ENCODE measurements at places on chromosomes 12 and 14.

DNA sequence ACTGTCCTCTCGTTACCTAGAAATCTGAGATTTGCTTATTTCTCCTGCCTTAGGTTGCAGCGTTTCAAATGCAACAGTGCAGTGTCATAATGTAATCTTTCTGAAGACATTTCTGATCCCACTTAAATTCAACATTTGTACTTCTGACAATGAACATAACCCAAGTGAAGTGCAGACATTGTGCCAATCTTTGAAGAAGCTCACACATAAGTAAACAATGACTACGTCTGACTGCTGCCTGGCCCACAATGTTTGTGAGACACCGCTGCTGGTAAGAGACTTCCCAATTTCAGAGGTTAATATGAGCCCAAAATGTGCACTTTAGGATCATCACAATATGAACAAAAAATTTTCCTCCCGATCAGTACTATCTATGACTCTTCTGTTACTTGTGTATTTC, 84.6 kb upstream of the BCL2L14 start:
- DNase-seq: no peak

- DNase-seq: no peak
Measured at GRCh38 chr12:91604897-91605296, 422.3 kb upstream of the DCN start.

GRCh38 chr12:14698555-14698954, 2.2 kb upstream of the GUCY2C start:
- no peak for DNase-seq

- no peak for DNase-seq
Measured at GRCh38 chr14:26289891-26290486, 307.8 kb downstream of the NOVA1 start.

DNA sequence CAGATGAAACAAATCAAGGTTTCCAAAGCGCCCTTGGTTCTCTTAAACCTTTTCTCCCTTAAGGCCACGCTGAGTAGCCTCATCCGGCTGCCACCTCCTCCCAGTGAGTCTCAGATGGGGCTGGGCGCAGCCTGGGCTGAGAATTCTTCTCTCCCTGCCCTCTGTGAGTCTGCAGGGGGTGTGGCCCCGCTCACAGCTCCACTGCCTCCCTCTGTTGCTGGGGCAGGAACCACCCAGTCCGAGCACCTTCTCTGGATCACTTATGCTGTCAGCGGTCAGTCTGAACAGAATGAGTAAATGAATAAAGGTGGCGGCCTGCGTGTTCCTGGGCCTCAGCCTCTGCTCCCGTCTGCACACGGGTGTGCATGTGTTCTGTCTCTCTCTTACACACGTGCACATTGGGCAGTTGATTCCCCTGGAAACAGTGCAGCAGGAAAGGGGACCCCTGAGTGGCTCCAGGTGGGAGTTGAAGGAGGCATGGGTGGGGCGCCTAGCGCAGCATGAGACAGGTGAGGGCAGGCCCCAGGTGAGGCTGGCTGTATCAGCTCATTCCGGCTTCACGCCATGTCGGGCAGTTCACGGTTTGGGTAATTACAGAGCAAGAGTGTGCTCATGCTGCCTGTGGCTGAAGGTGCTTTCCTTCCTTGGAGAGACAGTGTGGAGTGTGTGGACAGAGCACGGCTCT, 4.3 kb downstream of the PAPLN start:
- DNase-seq: no peak

GRCh38 chr12:15650399-15651128, 138.6 kb downstream of the EPS8 start:
- DNase-seq: no peak

GRCh38 chr14:37036669-37037341, 135.6 kb downstream of the SLC25A21 start:
- DNase-seq: no peak

- DNase-seq: no peak
Measured at GRCh38 chr12:19740472-19741131, 301.3 kb downstream of the AEBP2 start.

GRCh38 chr14:99330316-99331240, 58.6 kb upstream of the BCL11B start:
- DNase-seq: no peak

GRCh38 chr14:69287098-69288010, 27.4 kb downstream of the GALNT16 start:
- no peak for DNase-seq

DNA sequence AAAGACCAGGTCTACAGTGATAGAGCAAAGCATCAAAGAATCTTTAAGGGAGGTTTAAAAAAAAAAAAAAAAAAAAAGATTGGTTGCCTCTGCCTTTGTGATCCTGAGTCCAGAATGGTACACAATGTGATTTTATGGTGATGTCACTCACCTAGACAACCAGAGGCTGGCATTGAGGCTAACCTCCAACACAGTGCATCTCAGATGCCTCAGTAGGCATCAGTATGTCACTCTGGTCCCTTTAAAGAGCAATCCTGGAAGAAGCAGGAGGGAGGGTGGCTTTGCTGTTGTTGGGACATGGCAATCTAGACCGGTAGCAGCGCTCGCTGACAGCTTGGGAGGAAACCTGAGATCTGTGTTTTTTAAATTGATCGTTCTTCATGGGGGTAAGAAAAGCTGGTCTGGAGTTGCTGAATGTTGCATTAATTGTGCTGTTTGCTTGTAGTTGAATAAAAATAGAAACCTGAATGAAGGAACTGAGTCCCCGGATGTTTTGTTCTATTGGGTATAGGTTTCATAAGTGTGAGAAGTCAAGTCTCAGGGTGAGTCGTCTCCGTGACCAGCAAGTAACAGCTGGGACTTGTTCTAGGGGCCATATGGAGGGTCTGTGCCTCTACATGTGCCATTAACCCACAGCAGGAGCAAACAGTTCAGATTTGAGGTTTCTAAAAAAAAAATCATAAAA, 9.3 kb downstream of the PEBP1 start:
- DNase-seq: no peak

- no peak for DNase-seq
Measured at GRCh38 chr14:33859306-33859705, 91.6 kb downstream of the EGLN3 start.

- DNase-seq: no peak
Measured at GRCh38 chr12:57875753-57876547, 29.4 kb upstream of the CTDSP2 start.

DNA sequence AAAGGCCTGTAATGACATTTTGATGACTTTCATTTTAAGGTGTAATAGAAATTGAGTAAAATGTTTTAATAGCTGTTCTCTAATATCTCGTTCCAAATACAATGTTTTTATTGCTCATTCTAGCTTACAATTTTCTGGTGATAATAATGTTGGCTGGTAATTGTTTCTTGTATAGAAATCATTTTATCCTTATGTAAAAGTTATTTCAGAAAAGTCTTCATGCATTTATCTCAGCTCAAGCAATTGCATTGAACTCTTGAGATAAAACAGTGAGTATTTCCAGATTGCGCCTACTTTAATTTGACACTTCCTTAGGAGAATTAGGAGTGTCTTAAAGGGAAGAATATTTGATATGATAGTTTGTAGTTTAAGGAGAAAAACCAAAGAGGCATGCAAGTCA, 4.0 kb downstream of the RMST start:
- no peak for DNase-seq

- no peak for DNase-seq
Measured at GRCh38 chr12:92921877-92922276, 7.2 kb downstream of the EEA1 start.

DNA sequence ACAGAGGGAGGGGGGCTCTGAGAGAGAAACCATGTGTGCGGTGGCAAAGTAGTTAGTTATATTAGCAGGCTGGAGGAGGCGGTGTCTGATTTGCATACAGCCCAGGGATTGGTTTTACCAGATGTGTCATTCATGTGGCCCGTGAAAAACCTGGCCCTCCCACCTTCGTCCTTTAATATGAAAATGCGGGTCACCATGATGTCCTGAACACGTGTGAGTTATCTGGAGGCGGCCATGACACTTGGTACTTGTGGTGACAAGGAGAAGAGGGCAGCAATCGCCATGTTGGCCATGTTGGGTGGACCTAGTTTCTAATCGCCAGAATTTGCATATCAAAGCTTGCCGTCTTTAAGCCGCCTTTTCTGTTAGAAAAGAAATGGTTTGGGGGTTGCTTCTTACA, 108.8 kb downstream of the RAD51B start:
- no peak for DNase-seq

GRCh38 chr12:27034607-27035293, 12.4 kb downstream of the MED21 start:
- no peak for DNase-seq

DNA sequence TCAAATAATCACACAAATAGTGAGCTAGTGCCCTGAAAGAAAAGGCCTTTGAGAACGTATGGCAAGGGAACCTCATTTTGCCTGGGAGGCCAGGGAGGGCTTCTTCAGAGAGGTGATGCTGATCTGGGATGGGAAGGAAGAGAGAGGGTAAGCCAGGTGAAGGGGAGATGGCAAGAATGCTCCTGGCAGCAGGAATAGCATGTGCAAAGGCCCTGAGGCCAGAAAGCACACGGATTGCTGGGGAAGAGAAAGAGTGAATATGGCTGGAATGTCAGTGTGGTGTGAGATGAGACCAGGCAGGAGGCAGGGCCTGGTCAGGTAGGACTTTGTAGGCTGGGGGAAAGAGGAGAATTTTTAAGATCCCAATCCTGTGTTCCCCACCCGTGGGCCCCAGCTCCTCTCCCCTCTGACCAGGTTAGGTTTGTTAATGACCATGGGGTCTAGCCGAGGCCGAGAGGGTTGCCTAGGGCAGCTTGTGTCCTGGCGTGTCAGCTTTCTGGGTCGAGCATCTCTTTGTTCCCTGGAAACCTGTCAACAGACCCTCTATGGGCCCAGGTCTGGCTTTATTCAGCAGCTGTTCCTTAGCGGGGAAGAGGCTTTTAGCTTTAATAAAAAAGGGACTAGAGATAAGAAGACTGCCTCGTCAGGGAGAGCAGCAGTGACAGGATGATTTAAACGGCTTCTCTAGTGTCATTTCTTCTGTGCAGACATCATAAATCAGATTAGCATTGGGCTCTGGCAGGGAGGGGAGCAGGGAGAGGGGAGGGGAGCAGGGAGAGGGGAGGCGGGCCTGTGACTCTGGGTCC, 123.4 kb downstream of the ADCK1 start:
- DNase-seq: no peak

DNA sequence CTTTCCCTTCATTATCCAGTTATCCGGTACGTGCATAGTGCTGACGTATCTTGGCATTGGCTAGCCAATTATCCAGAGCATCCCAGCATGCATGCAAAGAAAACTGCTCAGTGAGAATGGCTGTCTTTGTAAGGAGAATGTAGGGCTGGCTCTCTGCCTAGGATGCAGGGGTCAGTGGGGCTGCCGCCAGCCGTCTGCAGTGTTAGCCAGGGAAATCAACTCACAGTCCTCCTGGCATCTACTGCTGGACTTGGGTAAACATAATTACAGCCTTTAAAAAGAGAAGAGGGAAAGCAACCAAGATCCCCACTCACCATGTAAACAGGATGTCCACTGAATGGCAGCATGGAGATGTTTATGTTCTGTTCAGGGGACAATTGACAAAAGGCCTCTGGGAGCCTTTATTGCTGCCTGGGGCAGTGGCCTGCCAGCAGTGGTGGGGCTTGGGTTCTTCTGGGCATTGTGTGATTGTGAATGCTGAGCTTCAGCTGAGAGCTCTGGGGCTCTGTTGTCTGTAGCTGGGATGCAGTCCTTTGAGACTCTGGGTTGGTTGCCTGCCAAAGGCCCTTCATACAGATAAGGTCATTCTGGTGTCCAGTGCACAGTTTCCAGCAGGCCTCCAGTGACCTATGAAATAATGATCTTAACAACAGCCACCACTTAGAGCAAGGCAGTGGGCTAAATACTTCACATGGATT, 121.8 kb downstream of the TBC1D30 start:
- no peak for DNase-seq

GRCh38 chr12:93714382-93714781, 37.2 kb downstream of the CRADD start:
- DNase-seq: no peak

GRCh38 chr12:3994500-3994899, 121.3 kb upstream of the PARP11 start:
- no peak for DNase-seq

- DNase-seq: no peak
Measured at GRCh38 chr12:59499774-59500173, 96.1 kb upstream of the SLC16A7 start.

DNA sequence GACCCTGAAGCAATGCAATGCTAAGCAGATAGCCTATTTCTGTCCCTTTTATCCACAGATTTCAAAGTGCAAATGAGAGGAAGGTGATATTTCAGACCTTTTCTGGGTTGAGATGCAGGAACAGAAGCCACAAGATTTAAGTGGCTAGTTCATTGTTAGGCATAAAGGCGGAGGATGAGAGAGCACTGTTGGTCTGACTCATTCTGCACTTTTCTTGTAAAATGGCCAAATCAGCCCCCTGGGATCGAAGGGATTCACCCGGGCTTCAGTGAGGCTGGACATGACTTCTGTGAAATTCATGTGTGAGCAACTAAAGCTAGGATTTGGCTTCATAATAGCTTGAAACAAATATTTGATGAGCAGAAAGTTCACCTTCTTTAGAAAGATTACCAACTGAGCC, 101.9 kb upstream of the OVCH1 start:
- DNase-seq: no peak

- no peak for DNase-seq
Measured at GRCh38 chr12:19967001-19967400, 401.3 kb upstream of the PDE3A start.

DNA sequence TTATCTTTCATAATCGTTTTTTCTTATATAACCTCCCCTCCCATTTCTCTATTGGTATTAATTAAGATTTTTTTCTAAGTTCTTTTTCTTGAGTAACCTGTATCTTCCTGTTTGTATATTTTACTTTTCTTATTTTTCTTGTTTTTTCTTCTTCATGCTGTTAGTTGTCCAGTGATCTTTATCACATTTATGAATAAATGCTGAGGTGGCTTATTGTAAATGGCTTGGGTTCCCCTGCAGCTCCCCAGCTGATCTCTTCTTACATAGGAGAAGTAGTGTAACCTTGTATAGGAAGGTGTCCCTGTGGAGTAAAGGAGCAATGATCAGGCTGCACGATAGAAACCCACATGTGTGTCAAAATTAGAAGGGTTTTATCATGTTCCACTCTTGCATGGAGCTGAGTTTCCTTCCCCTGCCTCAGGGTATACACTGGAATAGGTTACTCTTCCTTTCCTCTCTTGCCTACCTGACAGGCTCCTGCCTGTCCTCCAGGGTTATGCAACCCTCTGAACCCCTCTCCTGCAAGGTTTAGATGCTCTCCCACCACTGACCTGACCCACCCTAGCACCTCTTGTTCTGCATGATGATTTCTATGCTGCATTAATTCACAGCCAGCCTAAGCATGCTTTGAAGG, 334.8 kb upstream of the RGS6 start:
- DNase-seq: no peak

GRCh38 chr14:36805131-36805559, 143.5 kb downstream of the PAX9 start:
- DNase-seq: no peak
